ENCODE measurements at places on chromosomes 6 and 20. TPM values are rescaled to one million over a fixed set of nuclear protein-coding genes. Genes with fewer than 3 reads are reported as not detected.

Gene BMP2
- total RNA-seq = 10.3 TPM

Gene TINAG
- not detected for total RNA-seq

Gene FRK
- 1.6 TPM for total RNA-seq

Gene WFDC5
- total RNA-seq = not detected

Gene CALHM6
- total RNA-seq = 1.5 TPM

Gene NHLRC1
- 2.6 TPM for total RNA-seq

Gene RAB44
- 0.03 TPM for total RNA-seq

Gene TCF19
- total RNA-seq = 7.9 TPM

Gene LTV1
- 14.1 TPM for total RNA-seq

Gene BHLHE23
- not detected for total RNA-seq

Gene TRDN
- 0.10 TPM for total RNA-seq

Gene TSPO2
- not detected for total RNA-seq

Gene MAN1A1
- total RNA-seq = 63.3 TPM

Gene OXT
- total RNA-seq = not detected
